ENCODE measurements at places on chromosomes 11 and 22.
A peak's percentile ranks its signal among the peaks of the same experiment; 100 is the strongest.

DNA sequence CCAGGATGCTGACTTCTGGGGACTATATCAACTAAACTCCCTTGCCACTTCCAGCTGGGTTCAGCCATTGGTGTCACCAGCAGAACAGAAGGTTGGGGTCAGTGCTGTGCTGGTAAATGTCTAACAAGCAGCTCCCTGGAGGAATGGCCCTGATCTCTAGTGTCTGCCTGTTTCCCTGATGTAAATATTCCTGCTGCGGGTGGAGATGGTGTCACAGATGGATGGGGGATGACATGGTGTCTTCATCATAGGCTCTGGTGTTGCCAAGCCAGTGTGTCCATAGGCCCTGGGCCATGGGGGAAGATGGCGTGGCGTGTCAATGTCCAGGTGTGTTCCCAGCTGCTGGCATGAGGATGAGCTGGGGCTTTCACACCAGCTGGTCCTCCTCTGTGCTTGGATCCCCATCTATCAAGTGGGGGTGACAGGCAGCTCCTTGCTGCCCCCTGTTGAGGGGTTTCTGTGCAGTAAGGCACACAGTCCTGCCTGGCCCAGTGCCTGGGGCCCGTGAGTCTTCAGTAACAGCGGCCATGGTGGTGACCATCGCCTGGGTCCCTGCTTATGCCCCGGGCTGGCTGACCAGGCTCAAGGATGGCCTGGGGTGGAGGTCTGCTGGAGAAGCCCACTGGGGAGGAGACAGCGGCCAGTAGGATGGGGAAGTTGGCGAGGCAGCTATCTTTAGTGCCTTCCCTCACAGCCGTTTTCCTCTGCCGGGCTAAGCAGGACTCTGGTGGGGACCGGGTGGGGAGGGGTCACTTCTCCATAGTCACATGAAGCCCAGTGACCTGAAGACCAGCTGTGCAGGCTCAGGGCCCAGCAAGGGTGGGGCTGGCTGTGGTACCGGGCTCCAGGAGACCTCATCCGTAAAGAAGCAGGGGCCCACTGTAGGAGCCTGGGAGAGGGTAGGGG, 12.7 kb downstream of the RPL3 start:
- DNase-seq: peak; percentile 60

DNA sequence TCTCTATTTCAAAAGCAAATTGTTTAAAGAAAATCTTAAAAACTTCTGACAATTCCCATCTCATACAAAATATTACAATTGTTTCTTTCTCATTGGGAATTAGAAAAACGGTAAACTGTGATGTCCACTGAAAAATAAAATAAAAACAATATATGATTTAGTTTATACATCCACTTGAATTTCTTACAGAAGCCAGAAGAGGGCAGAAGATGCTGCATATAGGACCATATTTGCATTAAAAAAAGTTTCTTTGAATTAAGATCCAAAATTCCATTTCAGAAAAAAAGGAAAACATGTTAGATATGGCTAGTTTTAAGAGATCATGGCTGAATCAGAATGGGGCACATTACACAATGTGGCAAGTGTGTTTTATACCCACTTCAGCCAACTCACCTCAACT, 39.3 kb upstream of the LRRC4C start:
- no peak for DNase-seq

- no peak for DNase-seq
These were observed 157.6 kb downstream of the BLID start for GRCh38 chr11:121958323-121958970.

DNA sequence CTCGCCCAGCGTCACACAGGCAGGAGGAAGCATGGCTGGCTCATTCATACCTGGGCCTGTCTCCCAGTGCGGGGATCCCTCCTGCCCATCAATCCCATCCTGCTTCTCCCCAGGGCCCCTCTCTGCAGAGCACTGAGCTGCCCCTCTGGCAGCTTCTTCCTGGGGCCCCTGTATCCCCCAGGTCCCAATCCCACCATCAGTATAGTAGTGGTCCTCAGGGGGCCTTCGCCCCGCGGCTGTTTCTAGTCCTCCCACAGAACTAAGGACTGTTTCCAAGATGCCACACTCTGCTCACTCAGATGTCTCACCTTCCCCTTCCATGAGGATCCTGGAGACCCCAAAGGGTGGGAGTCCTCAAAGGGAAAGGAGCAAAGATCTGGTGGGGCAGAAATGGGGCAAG, 97.6 kb downstream of the PDE2A start:
- no peak for DNase-seq

DNA sequence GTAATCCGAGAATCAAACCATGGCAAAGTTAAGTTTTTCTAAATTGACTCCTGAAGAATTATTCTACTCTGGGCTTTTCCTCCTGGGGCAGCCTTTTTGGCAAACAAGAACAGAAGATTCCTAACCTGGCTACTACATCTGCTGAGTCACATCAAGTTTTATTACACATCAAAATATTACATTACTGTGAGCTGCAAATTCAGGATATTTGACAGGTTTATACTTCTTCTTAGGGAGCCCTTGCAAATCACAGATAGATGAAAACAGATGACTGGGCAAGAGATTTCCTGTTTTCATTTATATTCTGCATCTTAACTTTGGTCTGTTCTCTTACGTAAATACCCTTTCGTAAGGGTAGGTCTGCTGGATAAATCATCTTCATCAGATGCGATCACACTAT, 23.6 kb downstream of the XRRA1 start:
- DNase-seq: no peak

- DNase-seq: no peak
These were observed 81.1 kb upstream of the CHRM4 start for GRCh38 chr11:46472662-46472994.

DNA sequence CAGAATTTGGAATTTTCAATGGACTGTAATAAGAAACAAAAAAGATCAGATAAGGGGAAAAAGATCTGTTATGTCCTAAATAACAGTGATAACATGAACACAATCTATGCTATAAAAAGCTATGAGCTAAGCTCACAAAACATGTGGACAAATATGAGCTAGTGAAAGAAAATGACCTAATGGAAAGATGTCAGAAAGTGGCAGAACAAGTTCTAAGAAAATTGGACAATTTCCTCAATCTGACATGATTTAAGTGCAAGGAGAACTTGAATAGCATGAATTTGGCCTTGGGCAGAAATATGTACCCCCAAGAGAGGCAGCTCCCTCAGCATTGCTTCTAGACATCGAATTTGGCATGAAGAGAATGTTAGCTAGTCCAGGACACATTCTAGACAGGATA, 212.0 kb upstream of the PGR start:
- no peak for DNase-seq

DNA sequence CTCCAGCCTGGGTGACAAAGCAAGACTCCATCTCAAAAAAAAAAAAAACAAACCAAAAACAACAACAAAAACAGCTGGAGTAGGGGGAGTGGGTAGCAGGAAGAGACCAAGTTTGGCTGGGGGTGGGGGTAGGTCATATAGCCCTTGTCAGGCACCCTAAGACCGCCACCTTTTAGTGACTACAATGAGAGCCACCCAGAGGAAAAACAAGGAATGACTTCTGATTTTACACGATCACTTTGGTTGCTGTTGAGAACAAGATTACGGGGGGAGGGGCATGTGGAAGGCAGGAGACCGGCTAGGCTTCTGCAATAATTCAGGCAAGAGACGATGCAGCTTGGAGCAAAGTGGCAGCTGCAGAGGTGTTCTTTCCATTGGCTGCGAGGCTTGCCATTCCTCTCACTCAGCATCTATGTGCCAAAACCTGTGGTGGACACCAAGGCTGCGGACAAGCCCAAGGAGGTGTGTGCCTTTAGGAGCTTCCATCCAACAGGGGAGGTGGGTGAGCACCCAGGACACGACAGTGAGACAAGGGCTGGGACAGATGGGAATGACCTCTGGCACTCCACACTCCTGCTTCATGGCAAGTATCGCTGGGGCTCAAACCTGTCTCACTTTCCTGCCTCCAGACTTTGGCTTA, 1.7 kb downstream of the RPS19BP1 start:
- peak; percentile 73 for DNase-seq

GRCh38 chr11:64119700-64120099, 46.2 kb downstream of the MACROD1 start:
- no peak for DNase-seq

DNA sequence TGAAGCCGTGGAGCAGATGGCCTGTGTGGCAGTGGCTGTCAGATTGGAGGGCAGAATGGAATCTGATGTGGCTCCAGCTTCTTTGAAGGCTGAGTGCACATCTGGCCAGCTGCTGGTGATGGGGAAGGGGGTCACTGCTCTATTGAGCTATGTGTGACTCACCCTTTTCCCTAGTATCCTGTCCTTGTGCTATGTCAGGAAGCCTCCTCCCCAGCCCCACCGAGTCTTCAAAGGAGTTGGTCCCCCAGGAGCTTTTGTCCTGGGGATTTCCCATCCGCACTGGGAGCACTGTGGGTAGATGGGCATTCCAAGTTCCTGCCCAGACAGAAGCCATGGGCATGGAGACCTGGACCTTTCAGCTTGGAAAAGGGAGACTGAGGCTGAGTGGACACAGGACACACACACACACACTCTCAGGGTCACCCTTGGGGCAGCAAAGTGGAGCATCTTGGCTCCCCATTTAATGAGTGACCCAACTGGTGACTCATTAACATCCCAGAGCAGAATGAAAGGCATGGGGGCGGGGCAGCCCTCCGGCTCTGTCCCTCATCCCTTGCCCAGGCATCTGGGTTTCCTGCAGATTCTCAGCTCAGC, 3.3 kb downstream of the SERPINH1 start:
- DNase-seq: no peak

DNA sequence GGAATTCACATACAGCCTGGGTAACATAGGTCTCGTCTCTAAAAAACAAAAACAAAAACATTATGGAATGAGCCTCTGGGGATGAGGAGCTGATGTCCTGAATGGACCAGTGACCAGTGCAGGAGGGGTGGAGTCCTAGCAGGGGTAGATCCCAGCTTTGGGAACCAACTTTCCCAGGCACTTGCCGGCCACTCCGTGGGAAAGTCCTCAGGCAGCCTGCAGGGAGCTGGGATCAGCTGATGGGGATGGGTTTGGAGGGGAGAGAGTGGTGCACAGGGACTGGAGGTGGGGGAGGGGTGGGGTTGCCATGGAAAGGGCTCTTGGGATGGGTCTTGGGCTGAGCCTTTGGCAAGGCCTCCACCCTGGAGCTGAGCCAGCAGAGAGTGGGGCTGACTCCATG, 19.1 kb downstream of the MGAT3 start:
- DNase-seq: no peak

GRCh38 chr11:57347336-57347735, 9.2 kb downstream of the P2RX3 start:
- no peak for DNase-seq

- DNase-seq: no peak
These were observed 100.2 kb downstream of the GGTLC2 start for GRCh38 chr22:22744412-22745224.

DNA sequence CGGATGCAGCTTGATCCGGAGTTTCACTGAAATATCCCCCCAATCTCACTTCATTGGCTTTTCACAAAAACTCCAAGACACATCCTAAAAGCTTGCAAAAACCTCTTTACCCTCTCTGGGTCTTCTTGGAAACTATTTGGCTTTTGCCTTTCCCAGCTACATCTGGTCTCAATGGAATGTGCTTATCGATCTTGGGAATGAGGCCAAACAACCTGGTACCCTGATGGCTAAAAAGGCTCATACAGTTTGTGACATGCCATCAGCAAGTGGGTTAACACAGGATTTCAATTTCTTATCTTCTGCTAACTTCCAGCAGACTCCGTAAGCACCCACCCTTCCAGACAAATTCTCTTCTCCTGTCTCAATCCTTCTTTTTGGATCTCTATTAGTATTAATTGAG, 45.9 kb upstream of the TEAD1 start:
- no peak for DNase-seq

GRCh38 chr11:34359548-34359891, 1.7 kb upstream of the ABTB2 start:
- DNase-seq: no peak

- no peak for DNase-seq
These were observed 179.0 kb downstream of the SNX19 start for GRCh38 chr11:130737041-130737830.

- no peak for DNase-seq
These were observed 17.4 kb downstream of the OOSP4A start for GRCh38 chr11:59981106-59981770.

GRCh38 chr11:59923813-59924212, 14.4 kb upstream of the OOSP1 start:
- DNase-seq: no peak

GRCh38 chr22:37109242-37109917, at the start of gene TMPRSS6:
TSS of gene TMPRSS6 (minus strand) at chr22:37109713. CDS start at chr22:37103417, 6,296 bp downstream.
- DNase-seq: no peak
